MCF 10A (cell line): ENCODE measurements at places on chromosomes 11 and 22. TPM values are rescaled to one million over a fixed set of nuclear protein-coding genes. Genes with fewer than 3 reads are reported as not detected.
A peak's percentile ranks its signal among the peaks of the same experiment; 100 is the strongest.

GRCh38 chr11:12459865-12460444 is 82.6 kb downstream of the PARVA start:
- DNase-seq: no peak

DNA sequence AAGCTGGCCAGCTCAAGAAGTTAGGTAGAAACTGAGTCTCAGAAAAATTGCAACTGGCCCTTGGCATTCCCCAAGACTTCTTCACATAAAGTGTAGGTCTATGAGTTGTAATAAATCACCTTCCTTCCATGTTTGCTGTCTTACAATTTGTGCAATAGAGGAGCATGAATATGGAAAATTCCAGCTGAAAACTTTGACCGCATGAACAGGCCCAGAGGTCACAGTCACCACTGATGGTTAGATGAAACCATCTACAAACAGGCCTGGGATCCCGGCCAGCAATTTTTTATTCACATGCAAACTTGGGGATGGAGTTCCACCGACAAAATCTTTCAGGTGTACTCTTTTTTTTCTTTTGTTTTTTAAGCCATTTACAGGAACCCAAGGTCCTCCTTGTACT is 88.1 kb downstream of the SERGEF start:
- DNase-seq: no peak

Gene MS4A6A
- total RNA-seq: not detected in 2 replicates

Gene TTC36
- 0.52 and 0.63 TPM in 2 replicates for total RNA-seq

Gene RBMXL2
- total RNA-seq: not detected in 2 replicates

DNA sequence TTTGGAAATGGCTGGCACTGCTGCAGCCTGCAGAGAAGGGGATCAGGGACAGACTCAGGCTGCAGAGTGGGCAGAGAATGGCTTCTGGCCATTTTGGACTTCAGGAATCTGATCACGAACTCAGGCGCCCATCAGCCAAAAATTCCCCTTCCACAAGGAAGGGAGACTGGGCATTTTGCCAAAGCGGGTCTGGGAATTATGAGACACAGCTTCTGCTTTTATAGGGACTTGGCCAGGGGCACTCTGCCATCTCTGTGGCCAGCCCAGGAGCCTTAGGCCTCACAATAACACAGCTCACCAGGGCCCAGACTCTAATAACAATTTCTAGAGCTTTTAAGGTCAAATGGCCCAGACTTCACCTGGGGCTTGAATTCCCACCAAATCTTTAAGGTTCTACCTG is 74.7 kb downstream of the CHST1 start:
- peak; percentile 60 for DNase-seq

- no peak for DNase-seq
These were observed 319.3 kb upstream of the B3GAT1 start for GRCh38 chr11:134731213-134731961.

GRCh38 chr22:44194569-44194968 is 13.8 kb downstream of the PARVG start:
- DNase-seq: no peak

Gene CALCA
- not detected in 2 replicates for total RNA-seq

DNA sequence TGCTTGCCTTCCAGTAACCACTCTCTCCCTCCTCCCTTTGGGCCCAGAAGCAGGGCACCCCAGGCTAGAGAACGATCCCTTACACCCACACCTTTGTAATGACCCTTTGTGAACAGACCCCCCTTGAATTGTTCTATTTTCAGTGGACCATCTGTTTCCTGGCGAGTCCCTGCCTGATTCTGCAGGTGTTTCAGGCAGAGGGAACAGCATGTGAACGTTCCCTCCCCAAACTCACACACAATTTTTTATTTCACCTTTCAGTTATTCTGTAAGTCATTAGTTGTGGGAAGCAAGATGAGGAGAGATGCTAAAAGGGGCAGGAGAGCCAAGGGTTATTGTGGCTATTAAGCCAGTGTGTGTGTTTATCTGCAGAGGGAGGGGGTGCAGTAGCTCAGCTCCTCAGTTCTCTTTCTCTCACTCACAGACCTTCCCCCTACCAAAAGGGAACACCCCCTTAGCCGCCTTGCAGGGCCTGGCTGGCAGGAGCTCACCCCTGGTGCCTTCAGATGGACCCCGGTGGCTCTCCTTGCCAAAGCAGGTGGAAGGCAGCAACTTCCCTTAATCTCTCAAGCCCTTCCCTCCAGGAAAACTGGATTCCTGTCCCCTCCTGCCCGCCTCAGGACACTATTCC is 64.8 kb upstream of the SPON1 start:
- no peak for DNase-seq

Gene VWCE
- 0.54 and 1.1 TPM in 2 replicates for total RNA-seq

Gene OR51I2
- total RNA-seq: not detected in 2 replicates

Gene MRPL48
- 36.8 and 41.6 TPM in 2 replicates for total RNA-seq

- no peak for DNase-seq
These were observed 256.5 kb upstream of the CADM1 start for GRCh38 chr11:115760461-115761320.

DNA sequence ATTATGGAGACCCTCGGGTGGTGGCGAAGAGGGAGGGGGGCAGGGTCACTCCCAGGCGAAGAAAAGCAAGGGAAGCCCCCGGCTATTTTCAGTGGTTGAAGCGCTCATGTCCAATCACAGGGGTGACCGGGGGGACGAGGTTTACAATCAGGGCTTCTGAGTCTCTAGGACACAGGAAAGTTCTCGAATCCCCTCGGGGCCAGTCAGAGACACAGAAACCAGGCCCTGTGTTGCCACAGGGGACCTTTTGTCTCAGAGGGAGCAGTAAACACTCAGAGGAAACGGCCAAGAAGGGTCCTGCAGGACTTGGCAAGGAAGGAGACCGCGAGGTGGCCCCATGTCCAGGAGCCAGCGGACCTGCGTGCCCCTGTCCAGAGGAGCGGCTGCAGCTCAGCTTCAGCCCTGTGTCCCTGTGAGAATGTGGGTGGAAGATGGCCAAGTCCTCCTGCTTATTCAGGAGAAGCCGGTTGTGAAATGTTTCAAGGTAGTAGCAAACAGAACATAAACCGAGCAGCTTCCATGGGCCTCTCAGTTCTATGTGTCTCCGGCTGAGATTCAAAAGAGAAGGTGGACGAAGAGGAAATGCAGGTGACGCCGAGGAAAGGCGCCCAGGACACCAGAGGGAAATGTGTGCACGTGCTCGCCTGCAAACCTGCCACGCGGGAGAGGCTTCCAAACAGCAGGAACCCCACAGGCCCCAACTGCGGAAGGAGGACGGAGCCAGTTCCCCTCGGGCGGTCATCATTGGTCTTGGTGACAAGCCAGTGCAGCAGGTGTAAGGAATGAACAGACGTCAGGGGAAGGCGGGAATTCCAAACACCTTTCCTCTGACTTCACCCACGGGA is 357.6 kb downstream of the BRD1 start:
- no peak for DNase-seq

DNA sequence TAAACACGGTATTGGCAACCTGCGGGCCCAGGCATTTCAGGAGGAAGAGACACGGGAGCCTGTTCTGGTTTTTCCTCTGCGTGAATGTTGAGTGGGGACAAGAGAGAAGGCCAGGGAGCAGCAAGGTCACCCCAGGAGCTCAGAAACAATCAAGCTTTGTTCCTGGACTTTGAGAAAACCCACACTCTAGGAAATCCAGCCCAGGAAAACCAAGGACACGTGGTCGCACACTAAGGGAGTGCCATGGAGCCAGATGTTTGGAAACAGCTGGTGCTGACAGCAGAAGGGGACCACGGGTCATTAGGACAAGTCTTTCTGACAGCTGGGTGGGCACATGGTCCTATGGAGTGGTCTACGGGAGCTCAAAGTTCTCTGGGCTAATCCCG is 44.1 kb downstream of the MYH9 start:
- DNase-seq: no peak
